Cortex of kidney (tissue), 1 donor: ENCODE measurements at places on chromosomes 11 and 22.

DNA sequence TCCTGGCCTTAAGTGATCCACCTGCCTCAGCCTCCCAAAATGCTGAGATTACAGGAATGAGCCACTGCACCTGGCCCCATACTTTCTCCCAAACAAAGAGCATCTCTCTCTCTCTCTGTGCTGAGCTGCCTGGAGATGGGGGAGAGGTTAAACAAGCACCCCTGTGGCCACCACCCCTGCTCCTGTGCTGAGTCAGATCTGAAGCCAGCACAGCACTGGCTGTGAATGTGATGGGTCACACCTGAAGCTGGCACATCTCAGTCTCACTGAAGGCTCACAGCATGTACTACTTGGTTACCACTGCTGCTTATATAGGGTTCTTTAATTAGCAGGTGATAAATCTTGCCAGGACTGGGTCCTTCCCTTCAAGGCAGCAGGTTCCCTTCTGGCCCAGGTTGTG is 10.8 kb upstream of the WEE1 start:
- no peak for DNase-seq

- no peak for DNase-seq
Observed at GRCh38 chr11:47950396-47950795, 30.0 kb upstream of the PTPRJ start.

GRCh38 chr11:115221461-115222069 is 282.6 kb downstream of the CADM1 start:
- no peak for DNase-seq

DNA sequence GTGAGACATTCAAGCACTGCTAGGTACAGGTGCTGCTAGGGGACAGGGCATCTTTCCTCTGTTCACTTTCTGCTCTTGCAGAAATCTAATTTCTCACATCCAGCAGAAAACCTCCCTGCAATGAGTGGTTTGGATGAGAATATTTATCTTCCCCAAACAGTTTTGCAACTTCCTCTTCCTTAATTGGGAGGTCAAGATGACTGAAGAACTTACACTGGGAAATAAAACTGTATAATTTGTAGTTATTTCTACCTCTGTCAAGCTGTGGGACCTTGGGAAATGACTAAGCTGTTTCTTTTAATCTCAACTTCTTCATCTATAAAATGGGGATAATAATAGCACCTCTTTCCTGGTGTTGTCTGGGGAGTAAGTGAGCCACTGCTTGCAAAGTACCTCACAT is 69.8 kb downstream of the PRR5L start:
- DNase-seq = no peak

- DNase-seq = no peak
Observed at GRCh38 chr11:22432291-22433093, 94.3 kb downstream of the SLC17A6 start.

DNA sequence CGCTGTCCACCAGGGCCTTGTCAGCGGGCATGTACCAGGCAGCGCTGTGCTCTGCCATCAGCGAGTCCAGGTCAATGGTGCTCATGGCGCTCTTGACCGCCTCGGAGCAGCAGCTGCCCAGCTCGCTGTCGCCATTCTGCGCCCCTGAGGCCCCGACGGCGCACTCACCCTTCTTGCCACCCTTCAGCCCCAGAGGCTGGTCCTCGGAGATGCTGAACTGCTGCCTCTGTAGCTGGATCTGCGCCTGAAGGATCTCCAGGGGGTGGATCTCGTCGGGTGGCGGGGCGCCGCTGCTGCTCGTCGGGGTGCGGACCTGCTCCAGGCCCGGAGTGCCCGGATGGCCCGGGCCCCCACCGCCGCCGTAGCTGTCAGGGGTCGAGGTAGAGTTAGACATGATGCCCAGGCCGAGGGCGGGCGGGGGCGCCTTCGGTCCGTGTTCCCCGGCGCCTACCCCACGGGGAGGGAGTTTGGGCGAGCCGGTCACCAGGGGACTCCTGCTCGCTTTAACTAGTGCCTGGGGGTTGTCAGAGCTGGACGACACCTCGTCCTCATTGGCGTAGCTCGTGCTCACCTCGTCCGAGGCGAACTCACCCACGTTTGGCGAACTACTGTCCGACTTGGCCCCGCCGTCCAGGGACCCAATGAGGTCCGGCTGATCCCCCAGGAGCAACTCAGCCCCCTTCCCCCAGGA is 4.6 kb downstream of the MN1 start:
- DNase-seq = no peak

DNA sequence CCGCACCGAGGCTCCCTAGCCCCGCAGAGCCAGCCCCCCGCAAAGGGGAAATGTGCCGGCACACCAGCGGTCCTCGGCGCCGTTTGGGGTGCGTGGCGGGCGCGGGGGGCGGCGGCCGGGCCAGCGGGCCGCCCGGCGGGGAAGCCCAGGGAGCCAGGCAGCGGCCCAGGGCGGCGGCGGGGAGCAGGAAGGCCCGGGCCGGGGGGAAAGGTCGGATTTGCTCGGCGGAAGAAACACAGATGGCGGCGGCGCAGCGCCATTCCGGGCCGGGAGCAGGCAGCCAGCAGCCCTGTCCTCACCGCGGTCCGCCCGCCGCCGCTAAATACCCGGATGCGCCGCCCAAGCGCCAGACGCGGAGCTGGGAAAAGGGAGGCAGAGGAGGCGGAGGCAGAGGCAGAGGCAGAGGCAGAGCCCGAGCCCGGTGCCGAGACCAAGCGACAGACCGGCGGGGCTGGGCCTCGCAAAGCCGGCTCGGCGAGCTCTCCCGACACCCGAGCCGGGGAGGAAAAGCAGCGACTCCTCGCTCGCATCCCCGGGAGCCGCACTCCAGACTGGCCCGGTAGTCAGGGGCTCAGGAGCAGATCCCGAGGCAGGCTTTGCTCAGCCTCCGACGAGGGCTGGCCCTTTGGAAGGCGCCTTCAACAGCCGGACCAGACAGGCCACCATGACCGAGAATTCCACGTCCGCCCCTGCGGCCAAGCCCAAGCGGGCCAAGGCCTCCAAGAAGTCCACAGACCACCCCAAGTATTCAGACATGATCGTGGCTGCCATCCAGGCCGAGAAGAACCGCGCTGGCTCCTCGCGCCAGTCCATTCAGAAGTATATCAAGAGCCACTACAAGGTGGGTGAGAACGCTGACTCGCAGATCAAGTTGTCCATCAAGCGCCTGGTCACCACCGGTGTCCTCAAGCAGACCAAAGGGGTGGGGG is 2.6 kb upstream of the GCAT start:
- DNase-seq = peak; percentile 46

DNA sequence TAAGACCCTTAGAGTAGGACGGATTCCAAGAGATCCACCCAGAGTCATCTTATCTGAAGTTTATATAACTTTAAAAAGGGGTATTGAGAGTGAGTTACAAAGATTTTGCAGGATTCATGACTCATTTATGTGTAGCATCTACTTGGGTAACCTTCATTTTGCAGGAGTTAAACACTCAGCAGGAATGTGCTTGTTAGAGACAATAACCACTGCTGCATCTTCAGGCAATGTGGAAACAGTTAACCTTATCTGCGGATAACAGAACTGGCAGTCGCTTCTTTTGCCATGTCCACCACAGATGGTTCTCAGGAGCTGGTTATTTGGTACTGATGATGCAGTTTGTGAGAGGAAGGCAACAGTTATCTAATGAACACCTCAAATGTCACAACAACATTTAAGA is 417.9 kb upstream of the DDI1 start:
- DNase-seq = no peak

- no peak for DNase-seq
Observed at GRCh38 chr11:127679816-127680545, 679.4 kb upstream of the KIRREL3 start.

DNA sequence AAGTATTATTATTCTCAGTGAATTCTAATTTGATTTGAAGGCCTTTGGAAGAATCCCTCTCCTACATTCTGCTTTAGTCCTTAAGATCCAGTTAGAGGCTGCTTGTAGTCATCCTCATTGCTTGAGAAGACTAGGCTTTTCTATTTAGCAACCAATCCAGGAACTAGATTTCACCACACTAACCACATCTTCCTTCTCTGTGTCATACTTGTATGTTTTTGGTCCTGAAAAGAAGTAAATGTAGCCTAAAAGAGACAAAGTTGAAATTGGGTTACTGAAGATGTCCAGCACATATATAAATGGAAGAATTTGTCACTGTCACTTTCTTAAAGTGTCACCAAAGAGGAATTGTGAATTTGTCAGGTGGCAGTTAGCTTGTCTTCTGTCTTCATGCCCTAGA is 46.6 kb upstream of the MMP7 start:
- DNase-seq = no peak

DNA sequence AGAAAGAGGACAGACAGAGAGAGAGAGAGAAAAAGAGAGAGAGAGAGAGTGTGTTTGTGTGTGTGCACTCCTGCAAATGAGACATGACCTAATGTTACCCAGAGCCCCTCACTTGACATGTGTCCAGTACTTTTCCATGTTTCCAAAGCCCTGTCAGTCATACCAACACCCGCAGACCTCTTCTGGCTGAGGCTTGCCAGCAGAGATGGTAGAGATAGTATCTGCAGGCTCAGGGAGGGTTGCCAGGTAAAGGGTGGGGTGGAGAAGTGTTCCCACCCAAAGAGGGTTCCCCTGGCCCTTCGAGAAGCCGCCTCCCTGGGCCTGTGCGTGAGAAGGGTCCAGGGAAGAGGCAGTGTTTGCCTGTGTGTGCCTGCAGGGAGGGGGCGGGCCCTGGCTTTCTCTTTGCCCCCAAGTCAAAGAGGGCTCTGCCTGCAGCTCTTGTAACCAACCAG is 40.7 kb downstream of the POU2F3 start:
- DNase-seq = no peak
